ENCODE measurements at places on chromosomes 5 and 9.

GRCh38 chr5:105836268-105836667 is 1834.5 kb downstream of the EFNA5 start:
- no peaks in the 10 kb centered on the region for H3K27me3 ChIP-seq
- no peaks in the 10 kb centered on the region for H3K36me3 ChIP-seq
- H3K4me1 ChIP-seq, result no peaks in the 10 kb centered on the region
- DNase-seq, result no peak
- no peak overlapping the region for H3K27ac ChIP-seq

DNA sequence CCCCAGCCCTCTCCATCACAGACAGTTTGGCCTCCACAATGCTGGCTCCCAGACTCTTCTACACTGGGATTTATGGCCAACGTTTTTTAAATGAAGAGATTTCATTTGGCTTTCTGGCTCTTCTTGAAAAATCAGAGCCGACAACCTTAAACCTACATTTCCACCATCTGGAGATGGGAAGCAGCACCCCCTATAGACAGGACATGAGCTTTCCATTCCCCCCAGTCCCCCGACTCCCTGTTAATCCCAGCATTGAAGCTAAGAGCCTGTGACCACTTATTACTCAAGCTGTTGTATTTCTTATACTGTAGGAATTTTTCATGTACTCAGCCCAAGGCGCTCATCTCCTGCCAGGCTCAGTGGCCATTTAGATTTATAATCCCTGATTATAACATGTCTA is 34.0 kb upstream of the AFAP1L1 start:
- H3K27me3 ChIP-seq, result no peaks in the 10 kb centered on the region
- no peak overlapping the region for H3K27ac ChIP-seq
- peaks cover 4% of the 10 kb centered on the region for H3K4me1 ChIP-seq
- H3K36me3 ChIP-seq, result no peaks in the 10 kb centered on the region
- no peak overlapping the region for H3K4me3 ChIP-seq

- H3K36me3 ChIP-seq, result no peaks in the 10 kb centered on the region
- H3K27me3 ChIP-seq, result no peaks in the 10 kb centered on the region
- H3K4me3 ChIP-seq, result no peak overlapping the region
- no peak overlapping the region for H3K27ac ChIP-seq
Measured at GRCh38 chr5:62083661-62084060, 222.3 kb upstream of the KIF2A start.

DNA sequence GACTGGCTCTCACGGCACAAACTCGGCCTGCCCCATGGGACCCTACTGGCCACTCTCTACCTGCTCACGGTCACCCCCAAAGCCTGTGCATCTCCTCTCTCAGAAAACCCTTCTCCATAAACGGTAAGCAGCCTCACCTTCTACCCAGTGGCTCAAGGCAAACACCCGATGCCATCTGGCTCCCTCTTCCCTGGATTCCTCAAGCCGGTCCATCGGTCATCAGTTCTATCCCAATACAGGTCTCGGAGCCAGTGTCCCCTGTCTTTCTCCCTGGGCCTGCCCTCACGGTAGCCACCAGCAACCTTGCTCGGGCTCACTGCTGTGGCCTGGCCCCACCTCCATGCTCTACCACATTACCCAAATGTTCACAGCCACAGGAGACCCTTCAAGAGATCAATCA is 134.1 kb downstream of the ROR2 start:
- no peak overlapping the region for H3K27ac ChIP-seq
- no peak overlapping the region for H3K4me3 ChIP-seq
- DNase-seq, result no peak

GRCh38 chr5:175517824-175518450 is 39.6 kb downstream of the SFXN1 start:
- H3K4me1 ChIP-seq, result no peaks in the 10 kb centered on the region
- no peak overlapping the region for H3K27ac ChIP-seq
- DNase-seq, result no peak
- H3K36me3 ChIP-seq, result peaks cover 100% of the 10 kb centered on the region
- H3K4me3 ChIP-seq, result no peak overlapping the region

DNA sequence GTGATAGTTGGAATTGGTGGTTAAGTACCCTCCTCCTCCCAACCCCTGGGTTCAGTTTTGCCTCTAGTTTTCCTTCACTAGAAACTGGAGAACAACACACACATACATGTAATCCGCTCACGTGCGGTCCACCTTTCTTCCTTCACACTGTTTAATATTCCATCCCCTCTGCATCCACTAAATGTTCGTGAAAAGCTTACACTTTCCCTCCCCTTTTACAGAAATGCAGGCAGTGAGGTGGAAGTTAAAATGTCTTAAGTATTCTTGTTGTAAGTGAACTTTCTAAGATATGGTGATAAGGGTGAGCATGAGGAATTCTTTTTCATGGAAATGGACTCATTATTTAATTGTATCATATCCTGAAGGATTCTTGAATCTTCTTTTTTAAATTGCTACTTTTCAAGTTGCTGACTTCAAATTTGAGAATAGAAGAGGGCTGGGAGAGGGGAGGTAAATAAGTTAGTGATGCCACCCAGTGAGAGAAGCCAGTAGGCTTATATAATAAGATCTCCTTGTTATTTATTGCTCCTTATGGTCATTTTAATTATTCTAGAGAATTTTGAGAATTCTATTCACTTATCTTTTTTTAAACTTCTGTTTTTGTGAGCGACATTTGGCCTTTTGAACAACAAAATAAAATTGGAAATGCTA is 90.2 kb downstream of the TLE4 start:
- DNase-seq, result no peak
- peaks cover 13% of the 10 kb centered on the region for H3K4me1 ChIP-seq
- H3K36me3 ChIP-seq, result peaks cover 2% of the 10 kb centered on the region
- H3K4me3 ChIP-seq, result no peak overlapping the region
- no peaks in the 10 kb centered on the region for H3K27me3 ChIP-seq

- no peak overlapping the region for H3K27ac ChIP-seq
- H3K4me3 ChIP-seq, result no peak overlapping the region
- DNase-seq, result no peak
- no peaks in the 10 kb centered on the region for H3K27me3 ChIP-seq
- H3K36me3 ChIP-seq, result no peaks in the 10 kb centered on the region
Measured at GRCh38 chr5:105145152-105145551, 1582.6 kb upstream of the NUDT12 start.

GRCh38 chr5:57850109-57850508 is 367.5 kb upstream of the ACTBL2 start:
- no peak for DNase-seq
- no peaks in the 10 kb centered on the region for H3K36me3 ChIP-seq
- H3K27ac ChIP-seq, result no peak overlapping the region
- H3K4me1 ChIP-seq, result no peaks in the 10 kb centered on the region
- H3K4me3 ChIP-seq, result no peak overlapping the region

DNA sequence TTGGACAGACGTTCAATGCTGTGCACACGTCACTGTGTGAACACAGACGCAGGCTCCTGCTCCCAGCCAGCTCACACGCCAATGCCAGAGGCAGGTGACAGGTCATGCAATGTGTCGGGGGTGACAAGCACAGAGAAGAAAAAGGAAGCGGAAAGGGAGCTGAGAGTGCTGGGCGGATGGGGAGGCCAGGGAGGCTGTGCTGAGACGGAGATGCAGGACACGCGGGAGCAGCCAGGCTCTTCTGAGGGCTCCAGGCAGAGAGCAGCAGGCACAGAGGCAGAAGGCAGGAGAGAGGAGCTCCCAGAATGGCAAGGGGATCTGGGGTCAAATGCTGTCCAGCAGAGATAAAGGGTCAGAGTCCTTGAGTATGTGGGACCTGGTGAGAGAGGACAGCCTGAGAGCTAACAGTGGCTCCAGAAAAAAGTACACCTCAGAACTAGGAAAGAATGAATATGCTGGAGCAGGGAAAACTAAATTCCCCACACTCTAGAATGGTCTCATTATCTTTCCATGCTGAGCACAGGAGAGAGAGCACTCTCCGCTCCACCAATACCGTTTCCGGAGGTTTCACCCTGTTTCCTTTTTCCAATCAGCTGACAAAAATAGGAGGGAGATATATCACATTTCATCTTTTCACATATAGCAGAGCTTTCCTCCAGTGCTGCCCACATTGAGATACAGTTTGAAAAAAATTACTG is 32.8 kb upstream of the NSMF start:
- no peak overlapping the region for H3K27ac ChIP-seq
- H3K27me3 ChIP-seq, result no peaks in the 10 kb centered on the region
- no peak for DNase-seq
- H3K36me3 ChIP-seq, result peaks cover 2% of the 10 kb centered on the region
- no peak overlapping the region for H3K4me3 ChIP-seq

DNA sequence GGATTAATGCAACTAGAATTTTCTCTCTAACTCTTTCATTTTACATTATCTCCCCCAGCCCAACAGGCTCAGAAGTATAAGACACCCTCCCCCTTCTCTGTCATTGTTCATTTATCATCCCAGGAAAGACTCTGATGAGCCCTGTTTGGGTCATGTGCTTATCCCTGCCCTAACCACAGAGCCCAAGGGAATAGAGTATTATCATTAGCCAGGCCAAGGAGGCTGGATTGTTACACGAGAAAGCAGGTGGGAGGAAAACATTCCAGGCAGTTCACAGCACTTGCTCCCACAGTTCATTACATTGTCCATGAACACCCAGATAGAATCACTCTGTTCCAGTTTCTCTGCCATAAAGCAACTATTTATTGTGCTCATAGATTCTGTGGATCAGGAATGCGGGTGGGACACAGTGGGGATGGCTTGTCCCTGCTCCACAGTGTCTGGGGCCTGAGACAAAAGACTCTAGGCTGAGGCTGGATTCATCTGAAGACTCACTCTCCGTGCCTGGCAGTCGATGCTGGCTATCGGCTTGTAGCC is 59.5 kb upstream of the TMEM215 start:
- H3K36me3 ChIP-seq, result no peaks in the 10 kb centered on the region
- no peak for DNase-seq
- no peak overlapping the region for H3K27ac ChIP-seq
- H3K27me3 ChIP-seq, result no peaks in the 10 kb centered on the region
- no peaks in the 10 kb centered on the region for H3K4me1 ChIP-seq
- no peak overlapping the region for H3K4me3 ChIP-seq
